ENCODE measurements at places on chromosomes 6 and 20.

GRCh38 chr6:157823001-157823527 is at the start of gene SNX9:
Gene SNX9 (plus strand): TSS chr6:157823246. CDS start chr6:157823435, 189 bp downstream.
- no peak for DNase-seq

DNA sequence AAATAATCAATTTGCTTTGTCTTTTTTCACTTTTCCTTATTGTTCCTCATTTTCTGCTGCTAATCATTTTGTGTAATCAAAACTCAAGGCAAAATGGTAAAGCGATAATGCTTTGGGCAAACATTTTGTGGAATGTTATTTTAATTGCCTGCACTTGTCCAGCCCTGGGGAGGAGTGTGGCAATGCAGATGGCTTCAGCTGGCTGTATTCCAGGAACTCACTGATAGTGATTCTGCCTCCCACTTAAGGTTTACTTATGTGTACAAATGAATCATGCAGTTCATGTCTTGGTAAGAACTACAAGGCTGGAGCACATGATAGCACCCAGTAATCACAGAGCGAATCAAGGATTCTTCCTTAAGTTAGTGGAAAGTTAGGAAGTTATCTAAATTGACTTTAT is 107.8 kb downstream of the COL19A1 start:
- DNase-seq: peak; percentile 51

DNA sequence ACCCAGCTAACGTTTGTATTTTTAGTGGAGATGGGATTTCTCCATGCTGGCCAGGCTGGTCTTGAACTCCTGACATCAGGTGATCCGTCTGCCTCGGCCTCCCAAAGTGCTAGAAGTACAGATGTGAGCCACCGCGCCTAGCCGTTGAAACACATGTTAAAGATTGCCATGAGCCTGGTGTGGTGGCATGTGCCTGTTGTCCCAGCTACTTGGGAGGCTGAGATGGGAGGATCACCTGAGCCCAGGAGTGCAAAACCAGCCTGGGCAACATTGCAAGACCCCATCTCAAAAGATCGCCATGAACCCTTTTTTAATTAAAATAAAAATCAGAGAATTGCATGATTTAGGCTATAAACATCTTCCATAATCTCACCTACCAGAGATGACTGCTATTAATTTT is 2.7 kb downstream of the EFCAB8 start:
- no peak for DNase-seq

- no peak for DNase-seq
Measured at GRCh38 chr20:21500599-21500998, 13.3 kb downstream of the NKX2-2 start.

GRCh38 chr6:39215640-39216158 is 13.6 kb downstream of the KCNK5 start:
- DNase-seq: no peak

GRCh38 chr6:26536571-26537159 is 1.5 kb upstream of the HMGN4 start:
- no peak for DNase-seq

DNA sequence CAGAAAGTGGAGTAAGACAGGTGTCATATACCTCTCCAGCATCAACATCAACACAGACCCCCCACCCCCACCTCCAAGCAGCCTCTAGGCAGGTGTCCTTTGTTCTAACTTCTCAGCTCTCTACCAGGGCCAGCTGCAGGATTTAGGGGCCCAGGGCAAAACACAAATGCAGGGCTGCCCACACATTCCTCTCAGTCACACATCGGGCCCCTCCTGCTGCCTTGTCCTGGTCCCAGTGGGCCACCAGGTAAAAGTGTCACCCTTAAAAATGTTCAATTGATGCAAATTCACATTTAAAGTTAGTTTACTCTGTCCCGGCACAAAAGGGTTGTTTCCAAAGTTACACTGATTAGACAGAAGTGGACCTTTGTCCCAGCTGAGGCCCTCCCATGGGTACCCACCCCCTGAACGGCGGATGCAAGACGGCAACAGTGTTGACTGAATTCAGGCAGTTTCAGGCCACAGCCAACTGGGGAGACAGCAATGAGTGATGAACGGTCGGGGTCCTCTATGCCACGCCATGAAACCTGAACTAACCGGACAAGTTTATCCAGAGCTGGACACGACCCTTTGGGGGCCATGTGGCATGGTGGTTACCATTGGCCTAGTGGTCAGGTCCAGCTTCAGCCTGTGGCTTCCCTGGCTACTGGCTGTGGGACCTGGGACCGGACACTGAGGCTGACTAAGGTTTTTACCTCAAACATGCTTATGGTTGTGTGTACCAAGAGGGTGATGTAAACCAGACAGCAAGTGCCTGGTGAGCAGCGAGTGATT is 52.2 kb upstream of the UNC93A start:
- DNase-seq: no peak

GRCh38 chr6:170049641-170050561 is 241.0 kb downstream of the DLL1 start:
- no peak for DNase-seq

DNA sequence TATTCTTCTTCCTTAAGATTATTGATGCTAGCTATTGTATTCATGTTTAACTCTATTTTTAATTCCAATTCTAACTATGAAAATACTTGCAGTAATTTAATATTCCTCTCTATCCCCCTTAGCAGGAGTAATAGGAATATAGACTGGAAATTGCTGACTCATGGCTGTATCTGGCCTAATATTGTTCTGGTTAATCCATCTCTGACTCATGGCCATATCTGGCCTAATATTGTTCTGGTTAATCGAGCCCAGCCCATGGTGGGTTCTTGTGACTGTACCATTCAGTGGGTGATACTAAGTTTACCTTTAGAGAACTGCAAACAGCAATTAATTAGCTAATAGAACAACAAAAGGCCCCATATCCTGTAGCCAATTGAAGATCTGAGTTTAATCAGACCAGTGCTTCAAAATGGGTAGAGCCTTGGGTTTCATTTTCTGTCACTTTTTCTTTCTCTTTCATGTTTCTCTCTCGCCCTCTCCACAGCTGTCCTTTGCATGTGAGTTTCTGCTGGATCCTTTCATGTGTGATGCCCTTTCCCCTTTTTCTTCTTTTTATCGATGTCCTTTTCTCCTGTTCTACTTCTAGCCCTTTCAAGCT is 50.6 kb downstream of the SLC22A3 start:
- DNase-seq: no peak

- DNase-seq: no peak
Measured at GRCh38 chr6:170010665-170011203, 259.3 kb downstream of the ERMARD start.

- no peak for DNase-seq
Measured at GRCh38 chr20:55626716-55627115, 378.6 kb downstream of the CBLN4 start.

GRCh38 chr6:80638213-80639055 is 532.0 kb downstream of the BCKDHB start:
- peak; percentile 81 for DNase-seq

DNA sequence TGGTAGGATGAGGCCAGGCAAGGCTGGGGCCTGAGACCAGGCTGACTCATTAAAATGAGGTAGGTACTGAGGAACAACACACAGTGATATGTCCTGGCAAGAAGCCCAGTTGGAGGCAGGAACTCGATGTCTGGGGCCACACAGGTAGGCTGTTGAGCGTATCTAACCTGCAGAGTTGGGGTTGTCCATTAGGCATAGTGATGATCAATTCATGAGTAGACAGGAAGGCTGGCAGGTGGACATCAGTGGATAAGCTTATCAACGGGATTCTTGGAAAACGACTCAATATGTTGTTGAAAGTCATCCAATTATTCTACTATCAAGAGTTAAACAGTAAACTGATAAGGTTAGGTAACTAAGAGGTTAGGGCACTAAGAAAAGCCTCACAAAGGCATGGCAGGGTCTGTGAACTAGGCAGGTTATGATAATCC is 193.2 kb upstream of the COL21A1 start:
- peak; percentile 46 for DNase-seq

DNA sequence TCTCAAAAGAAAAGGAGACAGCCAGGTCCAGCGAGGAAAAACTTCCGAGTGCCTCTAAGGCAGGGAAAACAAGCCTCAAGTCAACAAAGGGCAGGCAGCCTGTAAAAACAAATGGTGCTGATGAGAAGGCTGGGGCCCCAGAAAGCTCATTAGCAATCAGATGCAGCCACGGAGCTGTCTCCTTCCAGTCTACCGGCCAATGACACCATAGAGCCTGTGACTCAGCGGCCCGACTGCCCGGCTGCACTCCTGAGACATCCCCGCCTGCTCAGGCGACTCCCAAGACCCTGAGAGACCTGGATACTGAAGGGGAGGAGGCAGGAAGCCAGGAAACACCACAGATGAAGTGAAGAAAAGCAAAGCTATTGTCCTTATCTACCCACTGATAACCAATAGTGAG is 120.1 kb upstream of the HDDC2 start:
- no peak for DNase-seq

DNA sequence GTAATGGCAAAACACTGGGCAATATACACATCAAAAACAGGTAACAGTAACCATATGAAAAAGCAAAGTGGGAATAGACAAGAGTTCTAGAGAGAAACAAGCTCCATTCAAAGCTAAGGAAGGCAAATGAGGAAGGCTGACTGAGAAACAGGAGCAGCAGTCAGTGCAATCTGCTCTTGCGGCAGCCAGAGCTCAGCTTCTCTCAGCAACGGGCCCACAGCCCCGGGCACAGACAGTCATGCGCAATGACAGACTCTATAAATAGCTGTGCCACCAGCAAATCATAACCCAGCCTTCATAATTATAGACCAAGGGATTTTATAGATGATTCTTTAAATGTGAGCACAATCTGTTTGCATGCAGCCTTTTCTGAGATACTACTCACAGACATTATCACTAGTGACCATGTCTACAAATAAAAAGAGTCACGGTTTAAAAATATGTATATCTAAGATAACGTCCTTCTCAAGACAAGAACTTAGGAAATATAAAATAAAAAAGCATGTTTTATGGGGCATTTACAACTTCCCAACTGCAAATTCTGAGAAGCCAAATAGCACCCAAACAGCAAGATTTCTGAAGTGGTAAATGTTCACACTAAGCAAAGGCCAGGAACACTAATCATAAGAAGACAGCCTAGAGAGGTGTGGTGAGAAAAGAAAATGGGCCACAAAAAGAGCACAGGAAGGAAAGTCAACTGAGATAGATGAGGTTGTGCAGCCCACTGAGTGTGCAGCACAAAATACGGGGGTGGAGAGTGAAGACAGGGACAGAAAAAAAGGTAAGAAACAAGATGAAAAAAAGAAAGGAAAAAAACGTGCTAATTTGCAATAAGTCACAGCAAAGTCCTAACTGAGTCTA is 39.9 kb upstream of the BEND6 start:
- no peak for DNase-seq

DNA sequence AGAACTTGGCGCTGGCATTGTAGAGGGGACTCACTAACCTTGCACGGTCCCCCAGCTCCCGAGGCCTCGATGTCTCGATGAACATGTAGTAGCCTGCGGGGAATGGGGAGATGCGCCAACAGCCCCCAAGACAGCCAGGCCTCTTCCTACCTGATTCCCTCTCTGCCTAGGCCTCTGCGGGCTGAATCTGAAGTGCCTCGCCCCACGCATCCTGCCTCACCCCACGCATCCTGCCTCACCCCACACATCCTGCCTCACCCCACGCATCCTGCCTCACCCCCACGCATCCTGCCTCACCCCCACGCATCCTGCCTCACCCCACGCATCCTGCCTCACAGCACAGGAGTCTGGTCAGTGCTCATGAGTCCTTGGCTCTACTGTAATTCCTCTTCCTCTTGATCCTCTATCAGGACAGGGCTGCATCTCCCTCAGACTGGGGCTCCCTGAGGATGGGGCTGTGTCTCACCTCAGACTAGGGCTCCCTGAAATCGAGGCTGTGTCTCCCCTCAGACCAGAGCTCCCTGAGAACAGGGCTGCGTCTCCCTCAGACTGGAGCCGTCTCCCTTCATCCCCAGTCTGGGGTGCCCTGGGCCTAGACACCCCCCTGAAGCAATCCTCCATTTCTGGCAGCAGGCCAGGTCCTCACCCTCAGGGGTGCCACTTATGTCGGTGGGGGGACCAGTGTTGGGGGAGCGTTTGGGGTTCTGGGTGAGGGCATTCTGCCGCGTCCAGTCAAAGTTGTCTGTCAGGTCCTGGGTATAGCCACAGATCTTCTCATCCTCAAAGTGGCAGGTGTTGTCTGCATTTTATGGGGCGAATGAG is 53.6 kb downstream of the MDGA1 start:
- DNase-seq: no peak

GRCh38 chr20:19531446-19531845 is 226.6 kb upstream of the RIN2 start:
- no peak for DNase-seq

- DNase-seq: no peak
Measured at GRCh38 chr6:530425-530824, 126.5 kb downstream of the HUS1B start.

GRCh38 chr6:55438203-55438602 is 110.9 kb downstream of the GFRAL start:
- no peak for DNase-seq

DNA sequence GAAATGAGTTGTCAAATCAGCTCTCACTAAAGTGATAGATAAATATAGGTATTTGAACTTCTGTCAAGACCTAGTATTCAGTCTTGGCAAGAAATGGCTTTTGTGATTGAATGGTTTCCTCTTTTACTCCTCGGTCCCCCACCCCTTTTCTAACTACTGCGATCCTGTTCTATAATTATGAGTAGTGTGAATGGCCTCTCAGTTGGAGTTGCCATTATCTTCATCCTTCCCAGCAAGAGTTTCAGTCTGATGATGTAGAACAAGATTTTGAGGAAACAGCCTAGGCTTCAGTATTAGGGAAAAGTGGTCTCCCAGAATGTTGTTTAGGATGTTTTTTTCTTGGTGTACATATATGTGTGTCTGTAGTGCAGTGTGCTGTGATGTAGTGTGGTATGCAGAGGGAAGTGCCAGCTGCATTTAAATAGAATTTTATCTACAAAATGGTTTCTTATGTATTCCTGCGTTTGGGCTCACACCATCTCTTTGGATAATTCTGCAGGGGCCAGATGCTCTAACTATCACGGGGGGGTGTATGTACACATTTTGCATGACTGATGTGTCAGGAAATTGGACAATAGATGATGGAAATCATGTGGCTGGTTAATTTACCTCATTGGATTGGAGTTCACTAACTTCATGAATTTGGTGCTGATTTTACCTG is 180.1 kb upstream of the MMS22L start:
- no peak for DNase-seq

DNA sequence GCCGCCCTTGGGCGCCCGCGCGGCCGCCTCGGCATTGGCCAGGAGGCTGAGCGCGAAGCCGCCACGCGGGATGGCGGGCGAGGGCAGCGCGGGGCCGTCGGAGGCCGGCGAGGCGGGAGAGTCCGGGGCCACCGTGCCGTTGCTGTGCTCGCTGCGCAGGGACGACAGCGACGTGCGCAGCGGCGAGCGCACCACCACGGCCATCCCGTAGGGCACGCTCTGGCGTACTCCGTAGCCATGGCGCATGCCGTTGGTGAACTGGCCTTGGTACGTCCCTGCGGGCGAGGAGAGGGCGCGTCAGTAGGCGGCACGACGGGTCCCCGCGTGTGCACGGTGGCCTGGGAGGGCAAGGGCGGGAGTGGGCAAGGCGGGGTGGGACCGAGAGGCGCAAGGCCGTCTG is 26.9 kb downstream of the JPH2 start:
- DNase-seq: no peak

DNA sequence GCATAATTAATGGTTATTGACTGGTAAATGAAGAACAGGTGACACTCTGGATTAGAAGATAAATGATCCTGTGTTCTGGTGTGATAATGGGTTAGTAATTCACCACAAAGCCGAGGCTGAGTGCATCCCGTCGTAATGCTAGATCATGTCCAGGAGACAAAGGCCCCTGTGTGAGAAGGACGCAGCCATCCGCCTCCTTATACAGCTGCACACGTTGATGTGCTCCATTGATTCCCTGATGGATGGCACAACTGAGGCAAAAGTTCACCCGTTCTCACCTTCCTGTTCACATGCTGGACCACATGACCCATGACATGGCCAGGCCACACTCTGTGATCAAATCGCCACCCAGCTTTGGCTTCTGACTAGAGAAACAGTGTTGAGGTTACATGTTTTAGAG is 136.1 kb downstream of the FOXC1 start:
- no peak for DNase-seq
